CD8-positive, alpha-beta memory T cell (primary cell): ENCODE measurements at places on chromosomes 3 and 15. TPM values are rescaled to one million over a fixed set of nuclear protein-coding genes. Genes with fewer than 3 reads are reported as not detected.

The GOLGA6C gene
- polyA plus RNA-seq = not detected

DNA sequence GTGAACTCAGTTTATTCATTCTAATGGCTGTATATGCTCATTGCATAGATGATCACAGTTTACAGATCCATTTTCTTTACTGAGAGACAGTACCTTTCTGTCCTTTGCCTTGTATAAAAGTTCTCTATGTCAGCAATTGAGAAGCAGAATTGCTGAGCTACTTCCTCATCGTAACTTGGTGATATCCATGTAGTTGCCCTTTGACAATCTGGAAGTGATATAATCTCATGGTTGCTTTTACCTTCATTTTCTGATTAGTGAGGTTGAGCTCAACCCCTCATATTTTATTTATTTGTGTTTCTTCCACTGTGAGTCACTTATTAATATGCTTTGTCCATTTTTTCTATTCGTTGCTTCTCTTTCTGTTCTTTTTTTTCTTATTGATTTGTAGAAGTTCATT lies 696.5 kb downstream of the AGBL1 start:
- no peaks in the 10 kb centered on the region for H3K36me3 ChIP-seq
- H3K4me1 ChIP-seq = no peaks in the 10 kb centered on the region
- H3K27ac ChIP-seq = no peak overlapping the region
- DNase-seq = no peak
- H3K27me3 ChIP-seq = no peaks in the 10 kb centered on the region

DNA sequence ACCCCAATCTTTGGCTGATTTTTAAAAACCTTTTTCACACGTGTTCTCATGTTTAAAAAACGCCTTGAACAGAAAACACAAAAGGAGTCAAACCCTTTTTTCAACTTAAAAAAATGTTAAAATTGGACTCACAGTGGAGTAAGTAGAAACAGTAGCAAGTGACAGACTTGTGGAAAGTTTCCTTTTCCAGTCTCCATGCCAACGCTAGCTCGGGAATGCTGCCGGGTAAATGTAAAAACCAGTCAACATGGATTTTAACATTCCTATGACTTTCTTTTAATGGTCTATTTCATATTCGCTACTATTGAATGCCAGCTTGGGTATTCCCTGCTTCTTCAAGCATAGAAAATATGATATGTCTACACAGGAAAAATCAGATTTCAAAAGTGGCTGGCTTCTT lies 1.6 kb upstream of the PROK2 start:
- H3K27ac ChIP-seq = no peak overlapping the region
- DNase-seq = no peak
- no peaks in the 10 kb centered on the region for H3K36me3 ChIP-seq
- H3K4me3 ChIP-seq = no peak overlapping the region

DNA sequence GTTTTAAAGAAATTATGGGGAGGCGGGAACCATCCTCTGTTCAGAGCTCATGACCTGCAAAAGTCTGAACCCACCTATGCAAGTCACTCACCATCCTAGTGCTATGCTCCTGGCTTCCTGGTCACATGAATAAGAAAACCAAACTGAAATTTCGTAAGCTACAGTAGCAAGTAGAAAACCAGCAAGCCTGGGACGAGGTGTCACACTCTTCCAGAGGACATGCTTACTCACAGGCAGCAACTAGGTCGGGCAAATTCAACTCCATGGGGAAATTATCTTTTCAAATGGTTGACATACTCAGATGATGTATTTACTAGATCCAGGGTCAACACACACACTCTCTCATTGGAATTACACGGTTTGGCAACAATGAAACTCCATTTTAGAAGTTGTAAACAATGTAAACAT lies 31.3 kb downstream of the LDHAL6B start:
- H3K4me3 ChIP-seq = no peak overlapping the region
- no peaks in the 10 kb centered on the region for H3K4me1 ChIP-seq
- no peak overlapping the region for H3K27ac ChIP-seq
- no peaks in the 10 kb centered on the region for H3K27me3 ChIP-seq

- H3K27ac ChIP-seq = no peak overlapping the region
- H3K36me3 ChIP-seq = peaks cover 7% of the 10 kb centered on the region
- no peak overlapping the region for H3K4me3 ChIP-seq
- H3K4me1 ChIP-seq = no peaks in the 10 kb centered on the region
- no peak for DNase-seq
Observed at GRCh38 chr3:66401157-66401550, 99.7 kb downstream of the LRIG1 start.

The SPINK8 gene
- not detected for polyA plus RNA-seq
